ELF-1 (cell line): ENCODE measurements at places on chromosomes 2 and 18.

DNA sequence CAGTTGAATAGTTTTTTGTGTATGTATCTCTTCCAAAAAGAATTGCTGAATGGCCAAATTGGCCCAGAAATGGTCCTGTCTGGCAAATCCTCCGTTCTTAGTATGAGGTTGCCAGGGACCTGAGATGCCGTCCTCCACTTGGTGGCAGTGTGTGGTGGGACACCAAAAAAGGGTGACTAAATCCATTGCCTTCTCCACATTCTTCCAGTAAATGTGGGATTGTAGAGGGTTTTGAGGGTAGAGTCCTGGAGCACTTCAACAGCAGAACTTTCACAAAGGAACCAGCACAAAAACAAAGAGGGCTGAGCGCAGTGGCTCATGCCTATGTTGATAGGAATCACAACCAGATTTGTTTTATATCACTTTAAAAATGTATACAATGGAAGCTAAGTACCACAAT, 199.9 kb downstream of the BCL2 start:
- peak; percentile 33 for DNase-seq

DNA sequence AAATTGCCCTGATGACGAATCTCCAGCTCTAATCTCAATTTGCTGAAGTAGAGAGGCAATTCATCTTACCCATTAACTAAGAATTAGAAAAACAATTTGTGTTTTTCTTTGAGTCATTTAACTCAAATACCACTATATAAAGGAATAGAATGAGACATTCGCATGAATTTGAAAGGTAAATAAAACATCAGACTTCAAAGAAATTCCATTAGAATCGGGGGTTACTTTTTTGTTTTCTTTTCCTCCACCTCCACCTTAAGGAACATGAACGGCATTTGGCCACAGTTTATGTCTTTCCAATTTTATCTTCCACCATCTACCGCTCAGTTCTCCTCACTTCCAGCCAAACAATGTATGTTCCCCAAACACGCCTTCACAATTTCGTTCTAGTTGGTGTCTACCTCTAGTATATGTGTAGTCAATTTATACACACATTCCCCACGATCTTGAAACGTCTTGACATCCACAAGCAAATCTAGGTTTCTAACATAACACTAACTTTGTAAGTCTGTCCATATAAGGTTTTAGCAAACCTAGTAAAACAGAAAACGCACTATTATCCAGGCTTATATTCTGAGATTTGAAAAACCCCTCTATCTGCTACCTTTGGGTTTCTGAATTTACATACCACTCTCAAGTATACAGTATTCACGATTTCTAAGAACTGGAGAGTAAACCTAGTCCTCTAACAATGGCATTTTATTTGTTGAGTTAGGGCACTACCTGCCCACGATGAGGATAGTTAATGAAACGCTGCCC, 1.2 kb upstream of the SMCHD1 start:
- no peak for DNase-seq

- no peak for DNase-seq
Observed at GRCh38 chr18:70659036-70659925, 370.4 kb downstream of the SOCS6 start.

DNA sequence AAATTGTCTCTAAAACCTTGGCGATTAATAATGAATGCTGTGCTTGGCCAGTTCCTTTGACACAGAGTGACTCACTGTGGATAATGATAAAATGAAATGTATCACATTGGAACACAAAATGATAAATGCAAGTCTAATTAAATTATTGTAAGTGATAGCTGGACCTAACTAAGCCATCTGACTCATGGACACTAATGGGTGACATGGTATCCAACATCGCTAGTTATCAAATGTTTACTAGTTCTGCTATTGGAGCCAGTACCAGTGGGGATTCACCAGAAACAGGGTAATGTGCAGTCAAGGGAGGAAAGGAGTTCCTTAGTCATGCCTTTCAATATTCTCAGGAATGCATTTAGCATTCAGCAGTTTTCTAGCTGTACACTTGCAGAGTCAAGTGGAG, 736.3 kb upstream of the ACVR2A start:
- no peak for DNase-seq

DNA sequence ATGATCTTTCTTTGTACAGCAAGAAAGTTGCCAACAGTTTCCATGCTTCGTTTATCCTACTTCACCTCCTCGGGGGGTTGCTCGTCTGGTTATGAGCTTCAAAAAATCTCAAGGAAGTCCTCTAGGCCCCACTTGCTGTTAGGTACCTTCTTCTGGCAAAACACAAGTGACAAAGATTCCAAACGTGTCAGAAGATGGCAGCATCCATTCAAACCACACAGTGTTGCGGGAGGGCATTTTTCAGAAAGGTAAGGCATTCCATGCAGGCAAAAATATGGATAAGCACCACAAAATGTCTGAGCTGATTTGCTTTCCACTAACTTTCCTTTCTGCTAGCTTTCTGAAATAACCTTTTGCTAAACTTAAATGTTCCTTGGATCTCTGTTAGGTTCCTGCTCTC, 13.2 kb upstream of the OR6B3 start:
- no peak for DNase-seq

- peak; percentile 69 for DNase-seq
Observed at GRCh38 chr18:62399781-62400308, 74.7 kb downstream of the TNFRSF11A start.

GRCh38 chr2:186399082-186399644, 86.9 kb upstream of the ZC3H15 start:
- no peak for DNase-seq

DNA sequence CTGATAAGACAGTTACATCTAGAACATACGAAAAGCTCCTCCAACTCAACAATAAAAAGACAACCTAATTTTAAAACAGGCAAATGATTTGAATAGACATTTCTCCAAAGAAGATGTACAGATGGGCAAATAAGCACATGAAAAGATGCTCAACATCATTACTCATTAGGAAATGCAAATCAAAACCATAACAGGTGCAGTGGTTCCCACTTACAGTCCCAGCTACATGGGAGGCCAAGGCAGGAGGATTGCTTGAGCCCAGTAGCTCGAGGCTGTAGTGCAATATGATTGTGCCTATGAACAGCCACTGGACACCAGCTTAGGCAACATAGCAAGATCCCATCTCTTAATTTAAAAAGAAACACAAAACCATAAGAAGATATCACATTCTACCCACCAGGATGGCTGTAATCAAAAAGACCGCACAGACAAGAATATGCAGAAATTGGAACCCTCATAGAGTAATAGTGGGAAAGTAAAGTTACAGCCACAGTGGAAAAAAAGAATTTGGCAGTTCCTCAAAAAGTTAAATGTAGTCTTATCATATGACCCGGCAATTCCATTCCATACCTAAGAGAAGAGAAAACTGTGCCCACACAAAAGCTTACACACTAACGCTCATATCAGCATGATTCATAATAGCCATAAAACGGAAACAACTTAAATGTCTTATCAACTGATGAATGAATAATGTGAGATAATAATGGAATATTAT, 30.5 kb upstream of the ARMC9 start:
- no peak for DNase-seq

DNA sequence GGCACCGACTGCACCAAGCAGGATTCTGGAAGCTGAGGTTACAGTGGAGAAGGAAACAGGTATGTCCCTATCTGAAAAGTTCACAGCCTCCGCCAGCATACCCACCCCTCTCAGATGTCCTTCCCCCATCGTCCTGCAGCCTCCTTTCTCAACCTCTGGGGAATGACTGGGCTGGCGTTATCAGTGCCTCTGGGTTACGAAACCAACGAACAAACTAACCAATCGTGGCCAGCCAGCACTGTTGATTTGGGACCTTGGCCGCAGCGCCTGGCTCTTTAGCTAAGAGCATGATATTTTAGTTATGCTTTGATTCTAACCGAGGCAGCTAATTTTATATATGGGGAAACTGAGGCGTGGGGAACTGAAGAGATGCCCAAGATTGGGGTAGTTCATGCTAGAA, 233.0 kb downstream of the TFCP2L1 start:
- DNase-seq, result no peak

- no peak for DNase-seq
Observed at GRCh38 chr2:66303471-66303870, 131.5 kb upstream of the MEIS1 start.

- DNase-seq, result no peak
Observed at GRCh38 chr2:74551942-74552913, 1.5 kb downstream of the LOXL3 start.

DNA sequence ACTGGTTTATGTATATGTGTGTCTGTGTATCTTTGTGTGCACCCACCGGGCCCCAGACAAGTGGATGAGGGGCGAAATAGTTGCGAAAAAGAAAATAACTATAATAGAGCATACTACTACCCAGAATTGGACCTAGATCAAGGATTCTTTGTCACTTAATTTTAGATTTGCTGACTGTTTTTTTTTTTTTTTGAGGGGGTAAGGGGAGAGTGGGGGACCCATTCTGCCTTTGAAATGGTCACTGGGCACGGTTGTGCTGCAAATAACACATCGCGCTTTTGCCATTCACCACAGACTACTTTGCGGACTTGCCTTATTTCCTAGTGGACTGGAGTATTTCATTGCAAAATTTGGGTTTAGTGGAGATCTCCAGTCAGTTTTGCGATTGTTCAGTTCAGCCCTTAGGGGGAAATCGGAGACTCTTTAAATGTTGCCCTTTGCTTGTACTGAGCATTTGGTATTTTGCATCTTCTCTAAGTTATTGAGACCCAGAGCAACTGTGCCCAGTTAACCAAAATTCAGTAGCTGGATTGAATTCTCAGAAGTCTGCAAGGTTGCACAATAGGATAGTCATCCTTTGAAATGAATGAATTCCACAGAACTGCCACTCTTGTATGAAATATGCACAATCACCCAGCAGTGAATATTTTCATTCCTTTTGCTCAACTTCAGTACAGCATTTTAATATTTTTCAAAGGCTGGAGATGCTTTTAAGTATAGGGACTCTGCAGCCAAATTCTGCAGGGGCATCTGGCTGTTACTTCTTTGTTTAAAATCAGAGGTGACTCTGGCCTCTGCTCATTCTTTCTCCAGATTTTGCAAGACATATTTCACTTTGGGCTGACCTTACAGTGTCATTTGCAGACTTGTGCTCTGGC, 2.9 kb downstream of the TRIB2 start:
- no peak for DNase-seq

GRCh38 chr2:105294046-105294445, 35.5 kb downstream of the TGFBRAP1 start:
- DNase-seq, result peak; percentile 52

DNA sequence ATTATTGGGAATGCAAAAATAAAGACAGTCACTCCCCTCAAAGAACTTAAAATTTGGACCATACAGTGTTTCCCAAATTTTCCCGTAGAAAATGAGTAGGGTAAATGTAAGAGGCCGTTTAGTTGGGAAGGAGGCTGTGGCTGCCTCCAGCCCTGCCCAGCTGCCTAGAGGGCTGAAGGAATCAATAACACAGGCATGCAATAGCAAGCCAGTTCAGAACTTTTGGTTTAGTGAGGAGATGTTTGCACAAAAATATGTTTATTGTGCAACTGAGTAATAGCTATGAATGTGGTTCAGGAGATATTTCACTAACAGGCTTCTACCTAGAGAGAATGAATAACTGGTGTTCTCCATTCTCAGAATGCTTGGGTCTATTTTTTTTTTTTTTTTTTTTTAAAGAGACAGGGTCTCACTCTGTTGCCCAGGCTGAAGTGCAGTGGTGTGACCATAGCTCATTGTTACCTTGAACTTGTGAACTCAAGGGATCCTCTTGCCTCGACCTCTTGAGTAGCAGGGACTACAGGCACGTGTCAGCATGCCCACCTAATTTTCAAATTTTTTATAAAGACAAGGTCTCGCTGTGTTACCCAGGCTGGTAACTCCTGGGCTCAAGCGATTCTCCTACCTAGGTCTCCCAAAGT, 23.6 kb downstream of the UGP2 start:
- DNase-seq, result no peak

DNA sequence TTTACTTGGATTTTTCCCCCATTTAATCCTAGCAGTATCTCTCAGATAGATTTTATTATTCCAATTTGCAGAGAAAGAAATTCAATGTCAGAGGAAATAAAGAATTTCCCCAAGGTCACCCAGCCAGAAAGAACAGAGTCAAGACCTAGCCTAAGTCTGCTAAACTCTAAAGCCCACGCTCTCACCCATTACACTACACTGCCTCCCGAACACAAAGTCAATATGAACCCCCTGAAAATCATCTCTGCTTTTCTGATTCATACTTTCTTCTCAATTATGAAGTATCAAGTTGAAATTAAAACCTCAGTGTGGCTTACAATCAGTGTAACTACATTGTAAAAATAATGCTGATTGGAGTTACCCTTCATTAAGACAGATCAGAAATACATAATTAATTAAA, 89.6 kb downstream of the METTL8 start:
- no peak for DNase-seq

DNA sequence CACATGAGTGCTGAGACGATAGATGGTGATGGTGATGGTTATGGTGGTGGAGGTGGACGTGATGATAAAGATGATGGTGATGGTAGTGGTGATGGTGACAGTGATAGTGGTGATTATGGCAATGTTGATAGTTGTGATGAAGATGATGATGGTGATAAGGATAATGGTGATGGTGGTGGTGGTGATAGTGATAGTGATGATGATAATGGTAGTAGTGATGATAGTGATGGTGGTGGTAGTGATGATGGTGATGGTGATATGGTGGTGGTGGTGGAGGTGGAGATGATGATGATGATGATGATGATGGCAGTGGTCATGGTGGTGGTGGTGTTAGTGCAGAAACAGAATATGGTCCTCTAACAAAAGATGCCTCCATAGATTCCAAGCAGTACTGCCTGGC, 10.3 kb downstream of the ANTXR1 start:
- DNase-seq, result no peak

- no peak for DNase-seq
Observed at GRCh38 chr2:37629529-37629928, 41.9 kb downstream of the CDC42EP3 start.

DNA sequence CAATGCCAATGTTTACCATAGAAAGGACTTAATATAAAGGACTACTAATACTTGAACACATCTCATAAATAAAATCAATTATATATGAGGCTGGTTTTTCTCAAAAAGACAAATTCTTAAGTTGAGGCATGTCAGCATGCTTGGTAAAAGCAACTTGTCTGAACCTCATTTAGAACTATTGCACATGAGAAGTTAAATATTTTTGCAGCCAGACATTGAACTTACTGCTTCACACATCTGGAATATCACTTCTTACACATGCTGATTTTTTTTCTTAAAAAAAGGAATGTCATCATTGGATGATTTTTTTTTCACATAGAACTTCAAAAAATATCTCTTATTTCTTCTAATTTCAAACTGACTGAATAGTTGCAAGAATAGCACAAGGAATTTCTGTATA, 609.0 kb downstream of the EPHA4 start:
- DNase-seq, result no peak

- DNase-seq, result no peak
Observed at GRCh38 chr2:238159661-238160205, 963 bp downstream of the ERFE start.

- DNase-seq, result no peak
Observed at GRCh38 chr2:170533156-170533555, 182.0 kb upstream of the SP5 start.

DNA sequence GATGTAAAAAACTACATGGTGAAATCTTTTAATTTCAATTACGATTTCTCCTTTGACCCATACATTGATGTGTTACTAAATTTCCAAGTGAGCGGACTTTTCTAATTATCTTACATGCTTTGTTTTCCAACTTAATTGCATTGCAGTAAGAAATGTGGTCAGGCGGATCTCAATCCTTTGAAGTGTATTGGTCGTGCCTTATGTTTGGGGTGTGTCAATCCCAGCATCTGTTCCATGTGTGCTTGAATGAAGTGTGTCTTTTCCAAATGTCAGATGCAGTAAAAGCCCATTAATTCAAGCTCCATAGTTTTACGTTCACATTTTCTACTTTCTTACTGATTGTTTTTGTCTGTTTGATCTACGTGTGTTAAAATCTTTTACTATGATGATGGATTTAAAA, 113.1 kb downstream of the UXS1 start:
- DNase-seq, result no peak

GRCh38 chr18:49460976-49461601, 644 bp upstream of the DYM start:
- DNase-seq, result no peak
